CD4-positive, alpha-beta T cell treated with Interleukin-12 subunit alpha and Interleukin-12 subunit beta, for 1 hour (primary cell): ENCODE measurements at places on chromosomes 6 and 20.
A peak's percentile ranks its signal among the peaks of the same experiment; 100 is the strongest.

DNA sequence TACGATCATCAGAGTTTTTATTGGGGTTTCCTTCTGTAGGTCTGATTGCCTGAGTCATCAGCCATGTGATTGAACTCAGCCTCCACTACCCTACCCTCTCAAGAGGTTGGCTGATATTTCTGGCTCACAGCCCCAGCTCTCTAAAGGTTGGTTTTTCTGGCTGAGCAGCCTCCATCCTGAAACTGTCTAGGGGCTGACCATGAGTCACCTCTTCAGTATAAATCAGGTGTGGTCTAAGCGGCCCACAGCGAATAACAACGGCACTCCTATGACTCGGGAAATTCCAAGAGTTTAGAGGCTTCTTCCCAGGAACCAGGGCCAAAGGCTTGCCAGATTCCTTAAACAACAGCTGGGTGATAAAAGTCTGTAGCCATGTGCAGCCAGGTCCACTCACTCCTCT is 115.5 kb downstream of the SOD2 start:
- DNase-seq: no peak

GRCh38 chr20:16459019-16459700 is 114.1 kb downstream of the KIF16B start:
- no peak for DNase-seq

DNA sequence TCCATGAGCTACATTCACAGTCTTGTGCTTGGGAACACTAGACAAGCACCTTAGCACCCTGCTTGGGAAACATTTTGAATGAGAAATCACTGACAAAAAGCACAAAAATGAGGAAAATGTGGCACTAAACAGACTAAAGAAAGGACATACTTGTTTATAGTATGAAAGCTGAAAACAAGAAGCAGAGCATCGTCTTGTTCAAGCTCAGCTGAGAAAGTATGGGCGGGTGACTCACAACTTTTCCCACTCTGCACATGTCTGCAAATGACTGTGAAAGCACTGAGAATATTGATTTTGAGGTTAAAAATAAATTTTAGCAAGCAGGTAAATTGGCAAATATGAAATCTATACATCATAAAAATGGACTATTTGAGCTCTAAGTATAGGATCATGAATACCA is 725.3 kb downstream of the COL12A1 start:
- no peak for DNase-seq

DNA sequence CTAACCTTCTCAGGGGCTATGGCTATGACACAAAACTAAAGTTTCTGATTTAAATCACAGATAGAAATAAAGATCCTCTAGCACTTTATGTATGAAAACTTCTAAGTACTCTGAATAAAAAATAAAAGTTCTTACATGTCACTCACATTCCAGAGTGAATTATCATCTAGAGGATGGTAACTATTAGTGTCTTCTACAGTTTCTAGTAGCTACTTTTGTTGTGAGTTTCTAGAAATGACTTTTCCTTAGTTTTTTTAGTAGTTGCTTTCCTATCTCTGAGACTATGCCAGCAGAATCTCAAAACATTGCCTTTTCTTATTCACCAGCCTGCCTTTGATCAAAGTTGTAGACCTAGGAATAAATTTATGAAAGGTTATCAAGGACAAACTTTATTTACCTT is 10.1 kb downstream of the ZNF318 start:
- DNase-seq: no peak

- no peak for DNase-seq
Observed at GRCh38 chr6:37965964-37966676, 146.6 kb downstream of the ZFAND3 start.

GRCh38 chr6:26420688-26421171 is 18.7 kb downstream of the BTN3A1 start:
- peak; percentile 52 for DNase-seq

GRCh38 chr6:143699430-143699825 is 21.7 kb downstream of the PHACTR2 start:
- no peak for DNase-seq

DNA sequence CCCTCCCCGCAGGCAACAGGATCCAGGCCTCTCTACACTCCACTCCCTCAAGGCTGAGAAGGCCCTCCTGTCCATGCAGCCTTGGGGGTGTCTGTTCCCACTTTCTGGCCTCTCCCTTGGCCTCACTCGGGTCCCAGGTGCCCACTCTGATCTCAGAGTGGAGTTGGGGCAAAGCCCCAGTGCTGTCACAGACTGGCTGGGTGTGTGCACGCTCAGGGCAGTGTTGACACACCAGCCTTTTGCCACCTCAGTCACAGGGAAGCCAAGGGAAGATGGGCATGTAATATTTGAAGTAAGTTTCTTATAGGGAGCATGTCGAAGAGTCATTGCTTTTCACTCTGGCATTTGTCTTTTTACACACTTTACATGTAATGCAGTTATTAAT is 44.9 kb downstream of the HLA-DRA start:
- no peak for DNase-seq

DNA sequence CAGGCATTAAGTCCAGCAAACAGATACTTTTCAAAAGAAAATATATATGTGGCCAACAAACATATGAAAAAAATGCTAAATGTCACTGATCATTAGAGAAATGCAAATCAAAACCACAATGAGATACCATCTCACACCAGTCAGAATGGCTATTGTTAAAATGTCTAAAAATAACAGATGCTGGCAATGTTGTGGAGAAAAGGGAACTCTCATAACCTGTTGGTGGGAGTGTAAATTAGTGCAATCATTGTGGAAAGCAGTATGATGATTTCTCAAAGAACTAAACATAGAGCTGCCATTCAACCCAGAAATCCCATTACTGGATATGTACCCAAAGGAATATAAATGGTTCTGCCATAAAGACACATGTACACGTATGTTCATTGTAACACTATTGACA is 20.6 kb downstream of the KCNQ5 start:
- DNase-seq: no peak

DNA sequence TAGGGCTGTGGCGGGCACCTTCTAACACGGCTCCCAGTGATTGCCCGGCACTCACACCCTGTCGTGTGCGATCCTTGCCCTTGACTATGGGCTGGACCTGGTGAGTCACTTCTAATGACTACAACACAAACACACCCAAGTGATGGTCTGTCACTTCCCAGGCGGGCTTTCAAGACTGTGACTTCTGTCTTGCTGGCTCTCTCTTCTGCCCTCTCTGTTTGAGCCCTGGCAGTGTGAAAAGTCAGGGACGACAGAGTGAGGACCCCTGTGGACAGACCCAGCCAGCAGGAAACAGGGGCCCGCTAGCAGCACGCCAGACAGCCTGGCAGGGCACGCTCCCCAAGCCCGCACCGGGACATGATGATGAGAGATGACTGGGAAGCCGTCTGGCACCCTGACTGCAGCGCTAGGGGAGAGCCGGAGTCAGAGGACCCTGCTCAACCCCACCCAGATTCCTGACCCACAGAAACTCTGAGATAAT is 43.0 kb downstream of the KIF16B start:
- no peak for DNase-seq

DNA sequence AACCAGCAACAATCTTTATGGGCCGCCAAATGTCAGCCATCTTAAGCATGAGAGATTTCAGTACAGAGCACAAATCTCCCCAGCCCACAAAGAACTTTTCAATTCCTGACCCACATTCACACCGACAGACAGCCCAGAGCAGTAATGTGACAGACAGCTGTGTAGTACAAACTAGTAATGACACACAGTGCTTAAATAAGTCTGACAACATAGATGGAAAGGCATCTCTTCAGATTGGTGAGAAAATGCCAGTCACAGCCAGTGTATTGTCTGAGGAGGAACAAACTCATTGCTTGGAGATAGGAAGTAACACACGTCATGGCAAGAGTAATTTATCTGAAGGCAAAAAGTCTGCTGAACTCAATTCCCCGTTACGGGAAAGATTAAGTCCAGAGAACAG is 36.0 kb downstream of the KIZ start:
- no peak for DNase-seq

GRCh38 chr6:159616456-159616855 is 76.6 kb downstream of the SOD2 start:
- DNase-seq: no peak

GRCh38 chr6:113291751-113292445 is 565.2 kb upstream of the MARCKS start:
- no peak for DNase-seq

DNA sequence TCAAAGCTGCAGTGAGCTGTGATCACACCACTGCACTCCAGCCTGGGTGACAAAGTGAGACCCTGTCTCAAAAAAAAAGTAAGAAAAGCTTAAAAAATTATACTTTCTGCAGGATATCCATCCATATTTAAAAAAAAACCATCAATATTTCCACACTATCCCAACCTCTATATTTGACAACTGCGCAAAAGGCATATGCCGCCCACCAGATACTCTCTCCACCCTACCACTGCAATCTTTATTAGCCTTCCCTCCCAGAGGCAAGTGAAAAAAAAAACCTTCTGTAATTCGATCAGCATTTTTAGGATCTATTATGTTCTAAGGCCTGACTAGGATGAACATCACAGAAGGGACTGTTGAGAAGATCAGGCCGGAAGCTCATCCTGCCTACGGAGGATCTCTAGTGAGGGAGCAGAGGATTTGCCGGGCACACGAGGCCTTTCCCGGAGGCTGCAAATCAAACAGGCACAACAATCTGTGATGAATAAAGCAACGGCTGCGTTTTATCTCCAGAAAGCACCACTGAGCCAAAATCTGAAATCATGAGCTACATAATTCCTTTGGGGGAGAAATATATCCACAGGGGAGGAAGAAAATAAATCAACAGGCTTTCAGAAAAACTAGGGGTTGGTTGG is 65.9 kb downstream of the GFOD1 start:
- DNase-seq: no peak

DNA sequence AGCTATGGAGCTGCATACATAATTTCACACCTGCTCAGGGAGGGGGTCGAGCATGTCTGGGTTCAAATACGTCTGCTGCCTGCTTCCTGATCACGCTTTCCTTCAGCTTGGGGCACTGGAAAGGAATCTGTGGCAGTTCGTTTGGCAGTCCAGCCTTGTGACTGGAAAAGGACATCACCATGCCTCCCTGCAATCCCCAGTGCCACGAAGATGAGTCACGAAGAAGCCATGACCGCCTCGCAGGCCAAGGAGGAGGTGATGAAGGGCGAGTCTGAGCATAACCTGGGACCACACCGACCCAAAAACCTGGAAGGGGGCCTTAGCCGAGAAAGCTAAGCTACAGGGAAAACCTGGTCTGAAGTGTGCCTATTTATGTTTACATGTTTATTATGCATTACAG is 13.1 kb downstream of the JAG1 start:
- no peak for DNase-seq

- DNase-seq: no peak
Observed at GRCh38 chr6:10381830-10382208, 33.1 kb downstream of the TFAP2A start.

DNA sequence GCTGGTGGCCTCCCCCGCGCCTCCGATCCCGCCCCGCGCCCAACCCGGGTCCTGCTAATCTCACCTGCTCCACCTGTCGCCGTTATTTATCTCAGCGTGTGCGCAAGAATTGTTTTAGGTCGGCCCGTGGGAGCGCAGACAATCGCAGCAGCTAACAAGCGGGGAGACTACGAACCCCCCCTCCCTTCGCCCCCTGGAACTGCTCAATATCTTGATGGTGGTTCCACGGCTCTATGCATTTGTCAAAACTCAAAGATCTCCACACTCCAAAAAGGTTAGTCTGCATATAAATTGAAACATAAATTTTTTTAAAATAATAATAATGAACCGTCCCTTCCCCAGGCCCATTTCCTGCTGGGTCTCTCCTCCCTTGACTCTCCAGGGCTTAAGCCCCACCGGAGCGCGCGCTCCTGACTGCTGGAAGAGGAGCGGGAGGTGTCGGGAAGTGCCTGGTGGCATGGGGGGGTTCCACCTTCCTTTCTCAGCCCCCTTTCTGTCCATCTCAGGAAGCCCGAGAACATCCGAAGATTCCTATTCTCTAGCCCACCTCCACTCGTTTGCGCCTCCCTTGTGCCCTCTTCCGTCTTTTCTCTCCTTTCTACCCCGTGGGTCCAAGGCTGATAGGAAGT is 1.6 kb upstream of the MDGA1 start:
- DNase-seq: peak; percentile 79

GRCh38 chr6:35007016-35007415 is 118.0 kb downstream of the ANKS1A start:
- no peak for DNase-seq

DNA sequence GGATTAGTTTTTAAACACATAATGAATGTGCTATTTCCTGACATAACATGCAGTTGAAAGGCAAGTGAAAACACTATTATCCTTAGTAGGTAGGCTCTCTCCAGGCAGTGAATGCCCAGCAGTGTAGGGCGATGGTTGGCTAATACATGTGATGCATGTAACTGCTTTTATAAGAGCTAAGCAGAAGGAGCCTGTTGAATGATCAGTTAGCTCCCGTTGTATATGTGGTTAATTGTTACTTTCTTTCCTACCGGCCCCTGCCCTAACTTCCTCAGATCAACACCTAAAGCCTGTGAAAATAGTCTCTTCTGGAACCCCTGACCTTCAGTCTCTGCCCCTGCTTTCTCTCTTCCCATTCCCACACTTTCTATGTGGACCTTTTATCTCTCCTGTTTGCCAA is 10.5 kb downstream of the SOX4 start:
- no peak for DNase-seq

DNA sequence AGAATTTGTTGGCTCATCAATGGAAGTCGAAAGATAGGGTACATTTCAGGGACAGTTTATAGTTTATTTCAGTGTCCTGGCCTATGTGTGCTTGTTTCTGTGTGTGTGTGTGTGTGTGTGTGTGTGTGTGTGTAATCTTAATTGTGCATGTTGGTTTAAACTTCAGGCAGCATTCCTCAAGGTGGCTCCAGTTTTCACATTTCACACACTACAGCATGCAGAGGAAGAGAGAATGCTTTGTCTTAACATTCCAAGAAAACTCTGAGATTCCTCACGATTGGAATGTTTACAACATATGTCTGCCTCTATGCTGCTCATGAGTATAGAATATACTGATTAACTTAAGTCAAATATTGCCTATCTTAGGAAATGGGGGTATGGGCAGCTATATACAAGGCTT is 332.6 kb upstream of the EPHA7 start:
- DNase-seq: no peak

- no peak for DNase-seq
Observed at GRCh38 chr6:98835149-98836024, 1.0 kb downstream of the POU3F2 start.

- no peak for DNase-seq
Observed at GRCh38 chr6:136609873-136610706, 59.9 kb upstream of the MAP7 start.

- no peak for DNase-seq
Observed at GRCh38 chr6:3739311-3739897, 12.1 kb downstream of the PXDC1 start.

DNA sequence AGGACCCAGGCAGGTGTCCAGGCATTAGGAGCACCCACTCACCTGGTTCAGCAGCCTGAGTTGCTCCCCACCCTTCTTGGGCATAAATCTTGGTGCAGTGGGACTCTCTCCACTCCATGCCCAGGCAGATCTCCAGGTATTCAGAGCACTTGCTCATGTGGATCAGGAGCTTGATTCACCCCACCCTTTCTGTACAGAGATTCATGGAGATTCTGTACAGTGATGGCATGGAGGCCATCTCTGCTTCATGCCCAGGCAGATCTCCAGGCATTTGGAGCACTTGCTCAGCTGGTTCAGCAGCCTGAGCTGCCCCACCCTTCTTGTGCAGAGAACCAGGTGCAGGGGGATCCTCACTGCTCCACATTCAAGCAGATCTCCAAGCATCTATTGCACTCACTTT is 44.1 kb downstream of the BEND6 start:
- DNase-seq: no peak
